ENCODE measurements at places on chromosomes 4 and X.

DNA sequence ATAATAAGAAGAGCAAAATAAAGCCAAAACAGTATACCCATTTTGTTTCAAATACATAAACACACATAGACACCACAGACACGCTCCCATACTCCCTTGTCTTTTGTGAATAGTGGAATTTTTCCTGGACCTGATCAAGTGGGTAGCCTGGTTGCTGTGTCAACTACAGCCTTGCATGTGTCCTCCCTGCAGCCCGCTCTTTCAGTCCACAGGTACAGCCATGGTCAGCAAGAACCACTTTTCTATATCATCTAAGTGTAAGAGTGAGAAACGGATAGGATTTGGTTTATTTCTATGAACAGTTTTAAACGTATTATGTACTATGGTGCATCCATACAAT is 9.8 kb downstream of the PWWP3B start:
- no peak for DNase-seq

GRCh38 chrX:23911126-23911835 is 3.5 kb downstream of the CXorf58 start:
- DNase-seq: no peak

DNA sequence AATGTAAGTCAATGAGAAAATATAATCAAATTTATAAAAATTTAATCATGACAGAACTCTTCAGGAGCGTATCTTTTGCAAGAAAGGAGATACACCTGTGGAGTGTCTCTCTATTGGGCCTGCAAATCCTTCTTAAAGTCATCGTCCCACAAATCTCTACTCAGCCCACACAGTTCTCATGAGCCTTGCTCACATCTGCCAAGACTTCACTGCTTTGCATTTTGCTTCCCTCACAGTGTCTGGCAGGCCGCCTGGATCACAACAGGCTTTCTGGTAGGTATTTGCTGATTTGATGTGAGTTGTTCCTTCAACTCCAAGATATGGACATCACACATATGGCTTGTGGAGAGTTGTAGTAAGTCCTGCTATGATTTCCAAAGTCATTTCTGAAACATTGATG is 183.1 kb upstream of the ARX start:
- no peak for DNase-seq

DNA sequence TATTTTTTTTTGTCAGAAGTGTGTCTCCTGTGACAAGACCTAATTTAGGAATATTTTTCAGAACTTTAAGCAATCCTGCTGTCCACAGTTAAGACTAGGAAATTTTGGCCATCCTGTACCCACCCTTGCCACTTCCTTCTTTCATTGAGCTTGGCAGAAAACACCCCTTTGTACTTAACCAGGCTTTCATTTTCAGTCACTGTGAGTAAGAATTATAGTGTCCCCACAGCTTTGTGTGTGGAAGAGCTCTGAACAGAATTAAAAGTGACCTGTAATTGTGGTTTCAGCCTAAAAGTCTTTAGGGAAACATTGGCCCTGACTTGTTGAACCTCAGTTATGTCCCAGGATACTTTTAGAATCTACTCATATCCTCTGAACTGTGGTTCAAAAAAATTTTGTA is 153.7 kb upstream of the BMP3 start:
- DNase-seq: peak; percentile 30

DNA sequence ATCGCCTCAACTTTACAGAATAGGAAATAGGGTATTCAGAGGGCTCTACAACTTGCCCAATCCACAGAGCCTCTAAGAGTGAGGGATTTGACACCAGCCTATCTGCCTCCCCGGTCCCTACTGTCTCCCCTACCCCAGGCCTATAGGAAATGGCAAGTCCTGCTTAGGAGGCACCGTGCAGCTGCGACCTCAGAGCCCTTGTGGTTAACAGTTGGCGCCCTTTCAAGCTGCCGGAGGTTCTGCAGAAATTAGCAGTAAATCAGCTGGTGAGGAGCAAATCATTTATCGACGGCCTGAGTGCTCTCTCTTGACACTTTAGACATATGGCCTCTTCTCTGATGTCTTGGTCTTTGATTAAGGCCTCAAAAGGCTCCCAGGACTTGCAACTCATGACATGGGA is 96.9 kb downstream of the CLNK start:
- DNase-seq: no peak

- peak; percentile 42 for DNase-seq
Measured at GRCh38 chr4:160319221-160319867, 1216.5 kb downstream of the RAPGEF2 start.

DNA sequence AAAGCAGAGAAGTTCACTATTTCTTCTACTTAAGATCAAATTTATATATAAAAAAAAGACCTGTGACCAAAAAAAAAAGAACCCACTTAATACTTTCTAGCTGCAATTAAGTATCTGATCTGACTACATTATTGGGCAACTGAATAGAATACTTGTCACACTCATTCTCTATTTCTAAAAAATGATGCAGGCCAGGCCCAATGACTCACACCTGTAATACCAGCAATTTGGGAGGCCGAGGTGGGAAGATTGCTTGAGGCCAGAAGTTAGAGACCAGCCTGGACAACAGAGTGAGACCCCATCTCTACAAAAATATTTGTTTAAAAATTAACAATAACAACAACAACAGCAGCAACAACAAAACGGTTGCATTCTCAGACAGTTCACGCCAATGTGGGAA is 108.8 kb upstream of the BMP2K start:
- no peak for DNase-seq

- no peak for DNase-seq
Measured at GRCh38 chr4:186104890-186105646, 564 bp downstream of the FAM149A start.

DNA sequence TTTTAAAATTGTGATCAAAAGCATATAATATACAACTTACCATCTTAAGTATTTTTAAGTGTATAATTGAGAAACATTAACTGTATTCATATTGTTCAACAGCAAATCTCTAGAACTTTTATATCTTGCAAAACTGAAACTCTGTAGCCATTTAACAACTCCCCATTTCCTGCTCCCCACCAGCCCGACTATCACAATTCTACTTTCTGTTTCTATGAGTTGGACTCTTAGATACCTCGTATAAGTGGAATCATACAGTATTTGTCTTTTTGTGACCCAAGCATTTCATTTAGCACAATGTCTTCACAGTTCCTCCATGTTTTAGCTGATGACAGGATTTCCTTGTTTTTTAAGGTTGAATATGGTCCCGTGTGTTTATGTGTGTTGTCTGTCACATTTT is 106.0 kb downstream of the LRBA start:
- DNase-seq: no peak

GRCh38 chr4:147487616-147488015 is 6.7 kb downstream of the EDNRA start:
- DNase-seq: no peak

DNA sequence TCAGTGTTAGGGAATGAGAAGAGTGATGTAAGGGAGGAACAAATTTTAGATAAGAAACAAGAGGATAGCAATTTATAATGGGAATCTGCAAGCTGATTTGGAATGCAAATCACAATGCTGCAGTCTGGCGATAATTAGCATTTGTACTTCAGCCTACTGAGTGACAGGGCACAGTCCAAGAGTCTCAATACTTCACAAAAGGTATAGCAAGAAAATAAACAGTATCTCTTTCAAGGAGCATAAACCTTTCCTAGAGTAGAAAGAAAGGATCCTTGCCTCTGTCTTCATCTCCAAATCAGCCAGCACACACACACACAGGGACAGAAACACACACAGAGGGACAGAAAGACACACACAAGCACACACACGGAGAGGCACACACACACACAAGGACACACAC is 1.1 kb upstream of the GPM6A start:
- DNase-seq: no peak

GRCh38 chr4:17322514-17322913 is 189.4 kb downstream of the QDPR start:
- DNase-seq: no peak

GRCh38 chr4:110033355-110034025 is 120.8 kb downstream of the EGF start:
- no peak for DNase-seq

DNA sequence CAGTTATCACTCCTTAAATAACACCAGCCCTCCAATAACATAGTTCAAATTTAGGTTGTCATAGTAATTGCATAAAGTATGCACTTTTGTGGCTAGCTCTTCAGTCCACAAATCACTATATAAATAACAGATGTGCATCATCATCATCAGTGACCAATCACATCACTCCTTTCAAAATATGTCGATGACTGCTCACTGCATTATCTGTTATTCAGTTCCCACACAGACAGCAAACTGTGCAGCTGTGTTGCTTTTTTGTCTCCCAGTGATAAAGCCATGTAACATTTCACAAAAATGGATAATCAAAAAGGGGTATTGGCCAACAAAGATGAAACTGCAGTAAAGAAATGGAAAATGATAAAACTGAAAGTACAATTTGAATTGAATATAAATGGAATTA is 205.4 kb downstream of the DCLK2 start:
- DNase-seq: peak; percentile 98

GRCh38 chr4:155974996-155975395 is 21.3 kb upstream of the CTSO start:
- DNase-seq: no peak

GRCh38 chr4:121827853-121828252 is 4.2 kb upstream of the CCNA2 start:
- DNase-seq: peak; percentile 56

DNA sequence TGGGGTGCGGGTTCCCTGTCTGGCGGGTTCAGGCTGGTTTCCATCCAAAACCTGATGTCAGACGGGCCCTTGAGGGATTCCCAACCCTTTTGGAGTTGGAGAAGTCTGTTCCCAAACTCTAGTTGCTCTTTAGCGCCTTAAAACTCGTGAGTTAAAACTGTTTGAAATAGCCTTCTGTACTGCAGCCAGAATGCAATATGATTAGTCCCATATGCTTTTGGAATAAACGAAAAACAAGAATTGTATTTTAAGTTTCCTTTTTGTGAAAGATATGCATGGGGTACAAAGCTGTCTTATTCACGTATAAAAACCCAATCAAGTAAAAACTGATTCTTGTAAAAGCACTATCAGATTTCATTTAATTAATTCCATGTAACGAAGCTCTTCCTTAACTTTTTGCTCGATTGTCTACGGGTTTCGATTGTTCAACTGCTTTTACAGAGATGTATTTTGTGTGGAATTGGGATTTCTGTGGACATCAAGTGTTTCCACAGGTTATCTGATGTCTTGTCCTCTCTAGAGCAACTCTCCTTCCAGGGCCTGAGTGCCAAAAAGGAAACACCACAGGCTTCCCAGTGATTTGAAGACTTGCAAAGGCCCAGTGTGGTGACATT is 49.5 kb downstream of the CLDN34 start:
- no peak for DNase-seq

DNA sequence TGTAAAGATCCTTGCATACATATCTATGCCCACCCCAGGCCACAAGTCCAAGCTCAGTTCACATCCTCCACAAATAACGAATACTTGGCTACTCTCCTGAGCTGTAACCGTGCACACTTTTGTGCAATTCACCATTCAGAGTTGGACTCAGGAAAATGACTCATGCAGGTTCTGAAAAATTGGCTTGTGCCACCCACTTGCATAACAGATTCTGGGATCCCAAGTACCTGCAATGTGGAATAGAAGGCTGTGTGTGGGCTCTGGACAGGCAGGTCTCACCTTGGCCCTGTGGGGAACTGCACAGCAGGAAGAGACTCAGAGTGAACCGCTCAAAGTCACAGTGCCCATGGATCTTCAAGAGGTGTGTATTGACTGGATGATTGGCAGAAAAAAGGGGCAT is 502.7 kb downstream of the PACRGL start:
- DNase-seq: no peak

DNA sequence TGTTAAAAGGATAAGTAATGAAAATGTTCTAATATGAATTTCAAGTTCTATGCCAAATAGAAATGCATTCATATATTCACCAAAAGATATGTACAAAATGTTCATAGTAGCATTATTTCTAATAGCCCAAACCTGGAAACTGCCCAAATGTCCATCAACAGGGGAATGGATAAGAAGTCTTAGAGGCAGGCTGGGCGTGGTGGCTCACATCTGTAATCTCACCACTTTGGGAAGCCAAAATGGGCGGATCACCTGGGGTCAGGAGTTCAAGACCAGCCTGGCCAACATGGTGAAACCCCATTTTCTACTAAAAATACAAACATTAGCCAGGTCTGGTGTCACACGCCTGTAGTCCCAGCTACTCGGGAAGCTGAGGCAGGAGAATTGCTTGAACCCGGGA is 2.3 kb upstream of the HPRT1 start:
- DNase-seq: no peak

- peak; percentile 58 for DNase-seq
Measured at GRCh38 chr4:17058536-17058915, 160.1 kb upstream of the LDB2 start.

GRCh38 chr4:6492027-6492590 is 19.7 kb upstream of the PPP2R2C start:
- no peak for DNase-seq

DNA sequence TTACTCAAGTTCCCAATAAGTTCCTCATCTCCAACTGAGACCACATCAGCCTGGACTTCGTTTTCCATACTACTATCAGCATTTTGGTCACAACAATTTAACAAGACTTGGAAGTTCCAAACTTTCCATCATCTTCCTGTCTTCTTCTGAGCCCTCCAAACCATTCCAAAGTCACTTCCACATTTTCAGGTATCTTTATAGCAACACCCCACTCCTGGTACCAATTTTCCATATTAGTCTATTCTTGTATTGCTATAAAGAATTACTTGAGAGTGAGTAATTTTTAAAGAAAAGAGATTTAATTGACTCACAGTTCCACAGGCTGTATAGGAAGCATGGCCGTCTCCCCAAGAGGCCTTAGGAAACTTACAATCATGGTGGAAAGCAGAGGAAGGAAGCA is 138.6 kb upstream of the GPRIN3 start:
- DNase-seq: no peak

DNA sequence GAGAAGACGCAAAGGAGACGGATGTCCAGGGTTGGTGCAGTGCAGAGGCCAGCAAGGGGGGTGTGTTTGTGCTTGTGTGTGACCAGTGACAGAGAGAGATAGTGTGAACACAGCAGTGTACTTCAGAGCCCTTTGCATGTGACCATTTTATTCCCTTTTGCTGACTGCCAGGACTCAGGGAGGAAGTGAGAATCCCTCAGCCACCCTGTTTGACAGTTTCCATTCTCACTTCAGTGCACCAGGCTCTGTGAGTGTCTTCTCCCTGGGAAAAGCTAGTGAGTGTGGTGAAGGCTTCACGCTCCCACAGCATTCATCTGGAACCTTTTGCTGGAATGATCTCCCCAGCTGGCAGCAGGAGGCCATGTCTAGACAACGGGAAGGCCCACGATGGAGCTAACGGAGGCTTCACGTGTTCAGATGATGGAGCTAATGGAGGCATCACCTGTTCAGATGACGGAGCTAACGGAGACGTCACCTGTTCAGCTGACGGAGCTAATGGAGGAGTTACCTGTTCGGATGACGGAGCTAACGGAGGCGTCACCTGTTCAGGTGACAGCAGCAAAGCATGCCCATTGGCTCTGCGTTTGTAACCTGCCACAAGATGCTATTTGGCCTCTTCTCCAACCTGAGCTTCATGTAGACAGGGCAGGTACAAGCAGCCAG is 195.4 kb downstream of the AFAP1 start:
- DNase-seq: no peak

DNA sequence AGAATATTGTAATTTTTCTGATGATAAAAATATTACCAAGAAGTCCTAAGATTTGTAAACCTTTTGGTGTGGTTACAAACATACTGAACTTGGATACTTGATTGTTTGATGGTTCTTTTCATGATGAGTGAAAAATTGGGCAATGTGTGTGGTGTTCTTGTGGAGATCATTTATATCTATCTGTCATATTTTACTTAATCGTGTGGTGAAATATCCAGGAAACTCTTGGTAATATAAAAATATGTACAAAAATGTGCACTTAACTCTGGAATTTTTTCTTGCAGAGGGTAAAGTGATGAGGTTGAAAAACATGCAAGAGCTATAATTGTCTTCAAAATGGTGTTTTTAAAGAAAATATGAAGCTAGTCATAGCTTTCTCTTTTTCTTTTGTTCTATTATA is 2.8 kb downstream of the DCUN1D4 start:
- peak; percentile 46 for DNase-seq
